Right hindlimb (tissue), 1 donor: ENCODE measurements at places on chromosomes 12 and 14.

GRCh38 chr14:97024300-97024699 lies 227.1 kb downstream of the VRK1 start:
- DNase-seq, result no peak

GRCh38 chr12:1122786-1123185 lies 131.8 kb downstream of the ERC1 start:
- DNase-seq, result no peak

DNA sequence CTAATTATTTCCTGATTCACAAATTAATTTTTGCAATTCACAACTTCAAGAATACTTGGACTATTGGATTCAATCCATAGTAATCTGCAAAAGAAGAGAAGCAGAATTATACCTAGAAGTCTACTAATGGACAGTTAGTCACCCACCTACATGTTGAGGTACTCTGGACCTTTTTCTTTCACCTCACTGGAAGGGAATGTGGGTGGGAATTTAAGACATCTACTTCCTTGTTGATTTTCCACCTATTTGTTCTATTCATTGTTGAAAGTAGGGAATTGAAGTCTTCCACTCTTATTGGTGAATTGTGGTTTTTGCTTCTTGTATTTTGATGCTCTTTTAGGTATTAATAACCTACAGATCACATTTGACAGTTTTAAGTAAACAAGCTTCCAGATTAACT lies 11.0 kb downstream of the RESF1 start:
- DNase-seq, result no peak

GRCh38 chr12:121812320-121812871 lies 8.6 kb downstream of the SETD1B start:
- peak; percentile 74 for DNase-seq

DNA sequence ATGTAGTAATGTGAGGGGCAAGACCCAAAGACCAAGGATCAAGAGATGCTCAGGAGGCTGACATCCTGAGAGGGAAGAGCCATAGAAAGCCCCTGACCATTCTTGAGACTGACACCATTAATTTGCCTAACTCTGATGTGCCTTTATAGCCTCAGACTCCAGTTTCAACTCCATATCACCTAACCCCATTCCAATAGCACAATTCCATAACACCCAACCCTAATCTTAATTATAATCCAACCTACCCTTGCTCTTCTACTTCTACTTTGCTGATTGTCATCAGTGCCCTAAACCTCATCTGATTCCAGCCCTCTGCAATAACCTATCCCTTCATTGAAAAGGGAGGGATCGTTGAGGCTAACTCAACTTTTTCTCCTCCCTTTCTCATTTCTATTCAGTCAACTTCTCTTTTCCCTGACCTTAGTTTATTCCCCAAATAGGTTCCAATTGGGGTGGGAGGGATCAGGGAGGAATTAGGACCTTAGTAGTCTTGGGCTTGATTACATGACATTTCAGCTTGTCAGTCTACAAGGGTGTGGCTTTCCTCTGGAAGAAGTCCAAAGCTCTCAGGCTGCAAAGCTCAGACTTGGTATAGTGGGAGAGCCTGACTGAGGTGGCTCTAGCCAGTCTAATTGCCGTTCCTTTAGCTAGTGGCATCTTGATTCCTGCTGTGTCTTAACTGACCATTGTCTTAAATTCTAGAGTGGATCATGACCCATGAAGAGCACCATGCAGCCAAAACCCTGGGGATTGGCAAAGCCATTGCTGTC lies 3.1 kb downstream of the PFKM start:
- DNase-seq, result no peak

DNA sequence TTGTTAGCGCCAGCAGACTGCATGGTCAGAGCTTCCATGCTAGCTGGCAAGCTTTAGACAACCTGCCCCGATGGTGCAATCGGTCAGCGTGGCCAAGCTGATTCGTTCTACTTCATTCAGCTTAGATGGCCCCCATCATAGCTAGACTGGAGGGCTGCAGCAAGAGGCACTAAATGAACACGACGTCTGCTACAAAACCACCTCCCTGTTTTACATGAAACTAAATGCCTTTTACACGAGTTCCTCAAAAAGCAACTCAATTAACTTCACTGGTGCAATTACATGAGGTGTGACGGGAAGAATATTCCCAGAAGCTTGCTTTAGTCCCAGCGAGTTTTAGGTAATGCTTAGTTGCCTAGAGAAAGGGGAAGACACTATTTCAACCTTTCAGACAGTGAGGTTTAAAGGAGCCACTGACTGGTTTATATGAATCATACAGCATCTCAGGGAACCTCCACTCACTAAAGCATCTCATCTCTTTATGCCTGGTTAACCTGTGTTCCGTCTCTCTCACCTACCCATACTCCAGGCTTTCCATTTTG lies 8.4 kb downstream of the NIN start:
- no peak for DNase-seq

DNA sequence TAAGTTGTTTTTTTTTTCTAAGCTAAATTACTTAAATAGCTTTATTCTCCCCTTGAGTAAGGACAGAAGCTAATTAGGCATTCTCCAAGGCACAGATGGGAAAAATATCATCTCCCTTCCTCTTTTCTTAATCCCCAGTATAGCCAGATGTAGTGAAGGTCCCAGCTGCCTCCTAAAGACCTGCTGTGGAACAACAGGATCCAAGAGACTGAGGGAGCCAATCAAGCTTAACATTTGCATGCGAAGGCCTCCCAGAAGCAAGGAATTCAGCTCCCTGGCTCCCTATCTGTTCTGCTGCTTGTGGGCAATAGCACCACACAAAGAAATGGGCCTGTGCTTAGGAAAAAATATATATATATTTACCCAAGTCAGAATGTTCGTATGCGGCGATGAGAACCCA lies 255.2 kb downstream of the SYT1 start:
- DNase-seq, result no peak

GRCh38 chr12:96308881-96309280 lies 91.4 kb downstream of the CDK17 start:
- DNase-seq, result no peak

GRCh38 chr12:30813525-30814294 lies 59.0 kb upstream of the CAPRIN2 start:
- DNase-seq, result no peak

DNA sequence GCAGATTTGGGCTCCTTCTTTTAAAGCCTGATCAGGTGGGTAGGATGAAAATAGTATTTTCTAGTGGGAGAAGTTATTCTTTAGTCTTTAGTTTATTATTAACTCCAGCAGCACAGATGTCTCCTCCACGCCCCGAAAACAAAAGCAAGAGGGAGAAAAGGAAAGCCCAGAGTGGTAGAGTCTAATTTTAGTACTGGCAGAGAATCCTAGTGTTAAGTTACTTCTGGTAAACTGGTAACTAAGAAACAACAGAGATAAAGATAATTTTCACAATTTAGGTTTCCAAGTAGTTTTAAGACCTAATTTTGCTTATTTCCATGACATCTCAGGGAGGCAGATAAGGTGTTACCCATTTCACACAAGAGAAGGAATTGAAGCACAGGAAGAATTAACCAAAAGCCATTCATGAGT lies 16.3 kb downstream of the ATP5MC2 start:
- DNase-seq, result no peak

- DNase-seq, result no peak
These were observed 1.6 kb downstream of the CDH24 start for GRCh38 chr14:23055621-23056144.

- no peak for DNase-seq
These were observed 30.9 kb upstream of the TDRD9 start for GRCh38 chr14:103897075-103897947.

- DNase-seq, result peak; percentile 59
These were observed 82.6 kb upstream of the HMGA2 start for GRCh38 chr12:65741656-65742017.

- DNase-seq, result no peak
These were observed 120.3 kb upstream of the BCAT1 start for GRCh38 chr12:25069224-25069623.
